ENCODE measurements at places on chromosomes 6 and 20.

GRCh38 chr20:57902473-57902872 lies 192.7 kb upstream of the PMEPA1 start:
- peak; percentile 79 for DNase-seq

GRCh38 chr6:43977404-43978111 lies 149.7 kb downstream of the MRPL14 start:
- DNase-seq: no peak

DNA sequence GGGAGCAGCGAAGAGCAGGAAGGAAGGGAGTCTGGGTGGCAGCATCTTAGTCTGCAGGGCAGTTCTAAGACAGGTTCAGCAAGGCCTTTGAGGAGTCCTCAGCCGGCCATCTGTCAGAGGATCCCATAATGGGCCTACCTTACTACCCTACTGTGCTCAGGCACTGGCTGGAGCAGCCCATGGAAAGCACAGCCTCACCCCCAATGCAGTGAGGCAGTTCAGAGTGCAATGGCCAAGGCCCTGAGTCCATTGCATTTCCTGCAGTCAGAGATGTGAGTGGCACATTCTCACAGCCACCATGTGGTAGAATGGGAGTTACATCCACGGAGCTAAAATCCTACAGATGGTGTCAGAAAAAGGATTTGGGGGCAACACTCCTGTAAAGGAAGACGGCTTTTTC lies 19.4 kb upstream of the OVOL2 start:
- no peak for DNase-seq

GRCh38 chr6:25617997-25618396 lies 34.0 kb upstream of the SCGN start:
- DNase-seq: no peak

DNA sequence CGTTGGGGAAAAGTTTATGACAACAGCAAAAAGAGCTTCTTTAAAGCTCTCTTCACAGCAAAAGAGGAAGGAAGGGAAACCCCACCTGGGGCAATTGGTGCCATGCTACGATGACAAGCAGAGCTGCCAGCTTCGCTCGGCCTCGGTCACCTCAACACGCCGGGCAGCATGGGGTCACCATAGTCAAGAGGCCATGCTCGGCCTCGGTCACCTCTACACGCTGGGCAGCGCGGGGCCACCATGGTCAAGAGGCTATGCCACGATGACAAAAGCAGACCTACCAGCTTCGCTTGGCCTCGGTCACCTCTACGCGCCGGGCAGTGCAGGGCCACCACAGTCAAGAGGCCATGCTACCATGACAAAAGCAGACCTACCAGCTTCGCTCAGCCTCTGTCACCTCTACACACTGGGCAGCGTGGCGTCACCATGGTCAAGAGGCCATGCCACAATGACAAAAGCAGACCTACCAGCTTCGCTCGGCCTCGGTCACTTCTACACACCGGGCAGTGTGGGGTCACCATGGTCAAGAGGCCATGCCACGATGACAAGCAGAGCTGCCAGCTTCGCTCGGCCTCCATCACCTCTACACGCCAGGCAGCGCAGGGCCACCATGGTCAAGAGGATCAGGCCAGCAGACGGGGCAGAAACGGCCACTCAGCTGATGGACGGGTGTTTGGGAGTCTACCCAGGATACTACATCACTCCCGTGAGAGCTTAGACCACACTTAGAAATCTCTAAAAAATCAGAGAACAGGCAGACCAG lies 12.1 kb downstream of the APMAP start:
- DNase-seq: no peak

DNA sequence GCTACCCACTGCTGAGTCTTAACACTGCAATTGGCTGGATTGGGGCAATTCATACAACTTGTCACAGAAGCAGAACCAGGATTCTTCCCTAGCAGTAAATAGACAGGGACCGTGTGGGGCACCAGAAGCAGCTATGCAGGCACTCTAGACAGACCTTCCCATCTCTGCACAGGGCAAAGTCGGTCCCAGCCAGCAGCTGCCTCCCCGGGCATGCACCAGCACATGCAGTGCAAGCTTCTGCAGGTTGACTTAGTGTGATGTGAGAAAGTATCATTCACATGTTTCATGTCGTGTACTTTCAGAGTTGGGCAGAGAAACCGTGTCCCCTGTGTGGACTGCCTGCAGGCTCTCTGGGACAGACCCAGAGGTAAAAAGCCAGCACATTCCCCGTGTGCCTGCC lies 98.0 kb upstream of the FOXA2 start:
- no peak for DNase-seq

GRCh38 chr6:66508433-66508832 lies 801.4 kb upstream of the EYS start:
- peak; percentile 8 for DNase-seq

DNA sequence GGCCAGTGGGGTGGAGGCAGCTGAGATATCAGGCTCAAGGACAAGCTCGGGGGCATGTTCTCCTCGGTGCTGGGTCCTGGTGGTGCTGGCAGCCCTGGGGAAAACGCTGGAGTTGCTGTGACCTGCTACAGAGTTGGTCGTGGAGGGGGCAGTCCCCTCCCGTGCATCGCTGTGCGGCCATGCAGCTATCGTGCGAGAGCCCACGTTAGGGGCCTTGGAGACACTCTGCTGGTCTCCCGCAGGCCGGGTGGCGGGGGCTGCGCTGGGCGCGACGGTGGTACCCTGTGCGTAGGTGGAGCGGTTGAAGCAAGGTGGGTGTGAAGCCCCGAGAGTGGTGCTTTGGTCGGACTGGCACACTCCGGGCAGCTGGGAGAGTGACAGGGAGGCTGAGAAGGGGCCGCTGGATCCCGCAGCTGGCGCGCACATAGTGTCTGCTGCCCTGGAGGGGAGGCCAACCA lies 12.0 kb downstream of the LRRN4 start:
- DNase-seq: no peak

DNA sequence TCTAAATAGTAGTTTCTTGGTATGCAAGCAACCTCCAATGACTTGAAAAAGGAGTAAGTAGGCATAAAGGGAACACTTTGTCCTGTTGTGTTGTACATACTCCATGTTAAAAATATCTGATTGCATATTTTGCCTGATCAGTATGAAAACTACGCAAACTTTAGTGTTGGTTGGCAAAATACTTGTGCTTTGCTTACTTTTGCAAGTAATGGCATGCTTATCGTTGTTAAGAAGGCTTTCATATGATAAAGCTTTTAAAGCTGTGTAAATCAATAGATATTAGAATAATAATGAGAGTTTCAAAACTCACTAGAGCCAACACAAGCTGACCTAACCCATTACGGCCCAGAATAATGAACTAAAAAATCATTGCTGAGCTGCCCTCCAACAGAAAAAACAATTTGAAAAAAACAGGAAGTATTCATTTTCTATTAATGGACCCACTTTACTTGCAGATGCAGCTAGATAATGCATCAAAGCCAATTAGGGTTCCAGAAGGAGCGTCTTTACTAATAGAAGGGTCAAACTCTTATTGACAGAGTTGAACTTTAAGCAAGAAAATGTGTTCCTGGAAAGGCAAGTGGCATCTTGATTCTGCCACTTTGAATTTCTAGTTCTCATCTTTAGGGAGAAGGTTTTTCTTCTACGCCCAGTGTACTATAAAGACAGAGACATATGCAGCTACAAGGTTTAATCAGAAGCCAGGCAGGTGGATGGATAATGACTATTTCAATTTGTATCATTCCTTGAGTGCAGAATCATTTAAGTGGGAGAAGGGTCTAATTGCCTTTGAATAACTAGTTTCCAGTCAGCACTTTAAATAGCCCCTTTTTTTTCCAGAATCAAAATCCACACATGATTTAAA lies 82.2 kb downstream of the SNAP25 start:
- DNase-seq: no peak

DNA sequence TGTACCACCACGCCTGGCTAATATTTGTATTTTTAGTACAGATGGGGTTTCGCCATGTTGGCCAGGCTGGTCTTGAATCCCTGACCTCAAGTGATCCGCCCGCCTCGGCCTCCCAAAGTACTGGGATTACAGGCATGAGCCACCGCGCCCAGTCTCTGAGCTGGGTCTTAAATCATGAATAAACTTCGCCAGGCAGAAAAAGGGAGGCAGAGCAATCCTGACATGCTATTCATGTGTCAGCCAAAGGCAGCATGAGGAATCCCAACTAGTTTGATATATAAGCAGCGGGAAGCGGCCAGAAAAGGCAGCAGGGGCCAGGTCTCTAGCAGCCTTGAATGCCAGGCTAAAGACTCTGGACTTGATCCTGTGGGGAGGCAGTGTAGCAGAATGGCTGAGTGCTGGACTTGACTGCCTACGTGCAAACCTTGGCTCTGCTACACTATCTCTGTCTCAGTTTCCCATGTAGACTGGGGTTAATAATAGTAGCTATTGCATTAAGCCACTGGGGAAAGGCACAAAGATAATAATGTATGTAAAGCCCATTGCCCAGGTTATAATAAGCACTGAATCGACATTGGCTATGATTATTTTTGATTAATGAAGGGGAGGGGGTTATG lies 1.8 kb downstream of the PROCR start:
- peak; percentile 45 for DNase-seq

DNA sequence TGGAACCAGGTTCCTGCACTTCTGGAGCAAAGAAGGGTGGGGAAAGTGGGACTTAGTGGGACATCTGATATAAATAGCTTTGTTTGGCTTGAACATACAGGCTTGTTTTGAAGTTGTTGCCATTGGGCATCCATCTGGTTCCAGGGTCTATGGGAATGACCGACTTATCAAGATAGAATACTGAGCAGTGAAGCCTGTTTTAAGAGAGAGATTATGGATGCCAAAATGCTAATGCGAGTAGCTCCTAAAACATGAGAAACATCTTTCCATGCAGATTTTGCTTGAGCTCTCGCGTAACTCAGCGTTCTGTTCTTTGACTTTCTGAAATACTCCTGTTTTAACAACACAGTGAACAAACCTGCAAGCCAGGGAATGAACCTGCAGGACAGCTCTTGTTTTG lies 98.5 kb downstream of the ANKS1A start:
- DNase-seq: no peak

DNA sequence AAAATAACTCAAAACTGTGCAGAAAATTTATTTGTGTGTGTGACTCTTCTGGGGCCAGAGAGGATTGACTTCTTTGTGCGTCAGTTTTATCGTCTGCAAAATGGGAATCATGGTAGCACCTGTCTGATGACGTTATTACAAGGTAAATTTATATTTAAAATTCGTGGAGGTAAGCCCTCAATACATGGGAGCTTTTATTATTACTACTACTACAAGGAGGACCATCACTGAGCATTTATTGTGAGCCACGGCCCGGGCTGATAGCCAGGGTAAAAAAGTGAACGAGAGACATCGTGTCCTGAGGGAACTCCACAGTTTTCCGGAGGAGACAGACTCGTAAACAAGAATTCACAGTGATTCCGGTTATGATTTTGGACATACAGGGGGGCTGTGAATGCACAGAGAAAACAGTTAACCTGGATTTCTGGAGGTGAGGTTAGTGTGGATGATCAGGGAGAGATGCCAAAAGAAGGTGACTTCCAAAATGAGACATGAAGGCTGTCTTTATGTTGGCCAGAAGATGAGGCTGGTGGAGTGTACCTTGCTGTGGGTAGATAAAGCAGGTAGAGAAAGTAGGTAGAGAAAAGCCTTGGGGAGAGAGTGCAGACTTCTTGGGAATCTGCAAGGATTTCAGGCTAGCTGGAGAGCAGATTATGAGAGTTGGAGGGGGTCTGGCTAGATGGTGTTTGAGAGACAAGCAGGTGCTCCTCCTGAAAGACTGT lies 10.6 kb upstream of the SERINC3 start:
- DNase-seq: no peak

GRCh38 chr20:17644451-17644850 lies 37.6 kb downstream of the RRBP1 start:
- DNase-seq: no peak

DNA sequence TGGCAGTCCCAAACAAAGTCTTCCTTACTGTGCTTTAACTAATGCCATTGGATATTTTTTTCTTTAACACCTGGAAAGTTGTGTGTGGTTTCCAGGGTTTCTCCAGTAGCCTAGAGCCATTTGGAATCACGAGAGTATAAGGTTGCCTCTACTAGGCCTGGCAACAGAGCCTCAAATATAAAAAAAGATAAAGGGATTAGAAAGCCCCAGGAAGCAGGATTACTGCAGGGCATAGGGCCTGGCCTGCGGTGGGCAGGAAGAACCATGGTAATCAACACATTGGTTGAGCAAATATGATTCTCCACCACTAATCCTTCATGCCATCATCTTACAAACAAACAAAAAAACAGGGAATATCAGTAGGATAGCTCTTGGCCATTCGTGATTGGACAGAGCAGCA lies 177.8 kb upstream of the GGTLC1 start:
- DNase-seq: no peak

- DNase-seq: peak; percentile 60
Measured at GRCh38 chr6:80637312-80637711, 530.8 kb downstream of the BCKDHB start.
